ENCODE measurements at places on chromosomes 11 and 22.

GRCh38 chr11:111351374-111352055 lies 27.6 kb downstream of the POU2AF1 start:
- DNase-seq: no peak

DNA sequence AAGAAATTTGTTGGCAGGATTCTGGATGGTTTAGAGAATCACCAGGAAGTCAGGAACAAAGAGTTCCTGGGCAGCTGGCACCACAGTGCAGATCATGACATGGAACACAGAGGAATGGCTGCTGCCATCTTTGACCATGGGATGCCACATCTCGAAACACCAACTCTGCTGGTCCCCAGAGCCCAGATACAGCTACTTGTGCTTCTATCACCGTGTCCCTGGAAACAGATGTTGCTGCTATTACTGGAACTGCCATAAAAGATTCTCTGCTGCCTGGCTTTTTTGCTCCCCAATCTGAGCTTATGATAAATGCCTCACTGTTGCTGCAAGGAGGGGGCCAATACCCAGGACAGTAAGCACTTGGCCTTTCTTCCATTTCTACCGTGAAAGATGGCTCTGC lies 185.2 kb downstream of the CSNK2A3 start:
- no peak for DNase-seq

DNA sequence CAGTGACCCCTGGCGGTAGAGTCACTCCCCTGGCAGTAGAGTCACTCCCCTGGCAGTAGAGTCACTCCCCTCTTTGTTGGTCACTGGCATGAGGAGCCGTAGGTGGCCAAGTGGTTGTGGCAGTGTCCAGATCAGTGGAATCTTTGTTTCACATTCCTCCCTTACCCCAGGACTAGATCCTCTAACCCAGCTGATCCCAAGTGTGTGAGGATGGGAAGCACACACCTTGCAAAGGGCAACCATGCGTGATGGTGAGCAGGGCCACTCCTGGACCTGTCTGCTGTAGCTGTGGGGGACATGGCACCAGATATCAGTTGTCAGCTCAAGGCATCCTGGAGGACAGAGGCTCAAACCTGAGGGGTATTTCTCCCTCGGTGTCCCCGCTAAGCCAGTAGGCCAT lies 37.8 kb downstream of the OSBP2 start:
- no peak for DNase-seq

DNA sequence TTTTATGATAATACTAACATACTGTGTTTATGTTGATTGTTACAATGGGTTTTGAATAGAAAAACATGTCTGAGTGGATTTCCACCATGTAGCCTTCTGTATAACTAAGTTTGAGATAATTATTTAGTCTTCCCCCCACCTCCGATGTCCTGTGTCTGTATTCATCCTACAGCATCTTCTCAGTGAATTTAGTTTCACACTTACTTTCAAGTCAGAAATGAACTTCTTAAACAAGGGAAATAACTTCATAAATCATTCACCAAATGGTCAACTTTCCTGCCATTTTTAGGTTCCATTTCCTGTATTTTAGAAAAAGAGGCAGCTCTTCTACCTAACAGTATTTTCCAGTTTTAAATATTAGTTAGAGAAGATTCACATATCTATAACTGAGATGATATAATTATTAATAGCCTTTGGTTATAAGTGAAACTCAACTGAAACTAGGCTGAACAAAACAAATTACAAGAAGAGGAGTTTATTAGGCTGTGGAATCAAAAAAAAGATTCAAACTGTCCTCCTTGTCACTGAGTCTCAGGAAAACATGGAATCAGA lies 3.5 kb downstream of the OR51B5 start:
- DNase-seq: no peak

DNA sequence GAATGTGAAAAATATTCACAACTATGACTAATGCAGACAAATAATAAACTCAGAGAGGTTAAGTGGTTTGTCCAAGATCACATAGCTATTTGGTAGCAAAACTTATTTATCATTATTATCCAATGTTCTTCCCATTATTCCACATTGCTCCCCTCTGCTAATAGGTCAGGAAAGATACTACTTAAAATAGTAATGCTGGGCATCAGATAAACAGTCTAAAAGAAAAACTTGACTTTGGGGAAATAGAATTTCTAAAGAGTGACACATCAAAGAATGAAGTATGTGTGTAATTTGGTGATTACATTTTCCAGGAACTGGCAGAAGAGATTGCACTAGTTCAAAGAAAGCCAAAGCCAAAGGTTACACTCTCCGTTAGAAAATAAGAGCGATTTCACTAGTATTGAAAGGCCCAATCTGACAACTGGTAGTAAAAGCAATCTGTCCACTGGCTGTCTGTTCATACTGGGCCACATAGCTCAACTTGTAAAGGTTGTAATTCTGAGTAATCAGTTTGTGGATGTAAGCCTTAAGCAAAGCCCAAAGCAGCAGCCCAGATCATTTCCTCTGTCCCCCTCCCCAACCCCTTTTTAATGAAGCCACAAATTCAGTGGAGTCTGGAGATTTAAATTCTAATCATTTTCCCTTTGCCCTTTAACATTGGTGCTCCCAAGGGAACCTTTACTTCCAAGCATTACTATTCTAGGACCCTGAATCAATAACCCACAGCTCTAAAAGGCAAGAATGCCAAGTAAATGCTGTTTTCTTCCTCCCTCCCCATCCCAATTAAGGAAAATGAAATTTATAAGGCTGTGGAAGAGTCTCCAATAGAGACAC lies 283.5 kb downstream of the TTC28 start:
- DNase-seq: no peak

DNA sequence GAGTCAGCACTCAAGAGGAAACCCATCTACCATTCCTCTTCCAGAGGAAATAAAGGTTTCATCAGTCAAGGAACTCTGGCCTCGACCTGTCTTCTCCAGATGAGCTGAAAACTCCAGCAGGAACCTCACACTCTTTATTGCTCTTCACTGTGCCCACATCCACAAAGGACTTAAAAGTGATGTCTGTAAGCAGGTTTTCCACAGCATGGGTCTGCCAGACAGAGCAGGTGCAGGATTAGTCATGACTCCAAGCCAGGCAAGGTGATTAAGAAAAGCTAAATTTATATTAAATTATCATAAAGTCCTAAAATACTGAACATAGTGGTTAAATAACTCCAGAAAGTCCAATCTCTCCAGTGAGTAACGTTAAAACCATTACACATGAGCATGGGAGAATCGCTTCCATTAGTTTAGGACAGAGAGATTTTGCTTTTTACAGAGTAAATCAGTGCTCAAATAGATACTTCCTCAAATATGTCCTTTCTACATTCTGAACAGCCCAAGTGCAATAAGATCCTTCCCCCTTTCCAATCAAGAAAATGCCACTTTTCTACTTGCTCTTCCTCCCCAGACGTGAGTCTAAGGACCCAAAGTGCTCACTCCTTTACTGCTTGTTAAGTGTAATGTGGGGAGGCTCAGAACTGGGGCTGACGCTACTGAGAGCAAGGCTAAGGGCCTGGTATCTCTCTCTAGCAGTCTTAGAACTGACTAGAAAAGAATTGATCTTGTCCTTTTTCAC lies 10.7 kb upstream of the CKAP5 start:
- no peak for DNase-seq

DNA sequence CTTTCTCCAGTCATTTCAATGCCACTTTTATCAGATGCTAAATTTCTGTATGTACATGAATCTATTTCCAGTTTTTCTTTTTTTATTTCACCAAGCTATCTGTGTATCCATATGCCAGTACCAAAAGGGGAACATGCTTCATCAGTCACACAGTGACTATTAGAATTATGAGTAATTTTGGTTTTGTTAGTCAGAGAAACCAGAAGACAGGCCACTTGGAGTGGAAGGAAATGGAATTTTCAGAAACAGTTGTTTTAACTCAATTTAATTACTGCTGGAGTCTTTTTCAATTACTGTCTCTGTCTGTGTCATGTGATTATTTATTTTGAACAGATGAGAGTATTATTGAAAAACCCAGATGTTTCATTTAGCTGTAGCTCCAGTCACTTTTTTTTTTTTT lies 84.6 kb upstream of the ANO3 start:
- no peak for DNase-seq

All from mucosa of descending colon (tissue), 3 donors.